ENCODE measurements at places on chromosomes 1 and 21.

GRCh38 chr1:22971611-22972405, 858 bp downstream of the LACTBL1 start:
- DNase-seq, result no peak

DNA sequence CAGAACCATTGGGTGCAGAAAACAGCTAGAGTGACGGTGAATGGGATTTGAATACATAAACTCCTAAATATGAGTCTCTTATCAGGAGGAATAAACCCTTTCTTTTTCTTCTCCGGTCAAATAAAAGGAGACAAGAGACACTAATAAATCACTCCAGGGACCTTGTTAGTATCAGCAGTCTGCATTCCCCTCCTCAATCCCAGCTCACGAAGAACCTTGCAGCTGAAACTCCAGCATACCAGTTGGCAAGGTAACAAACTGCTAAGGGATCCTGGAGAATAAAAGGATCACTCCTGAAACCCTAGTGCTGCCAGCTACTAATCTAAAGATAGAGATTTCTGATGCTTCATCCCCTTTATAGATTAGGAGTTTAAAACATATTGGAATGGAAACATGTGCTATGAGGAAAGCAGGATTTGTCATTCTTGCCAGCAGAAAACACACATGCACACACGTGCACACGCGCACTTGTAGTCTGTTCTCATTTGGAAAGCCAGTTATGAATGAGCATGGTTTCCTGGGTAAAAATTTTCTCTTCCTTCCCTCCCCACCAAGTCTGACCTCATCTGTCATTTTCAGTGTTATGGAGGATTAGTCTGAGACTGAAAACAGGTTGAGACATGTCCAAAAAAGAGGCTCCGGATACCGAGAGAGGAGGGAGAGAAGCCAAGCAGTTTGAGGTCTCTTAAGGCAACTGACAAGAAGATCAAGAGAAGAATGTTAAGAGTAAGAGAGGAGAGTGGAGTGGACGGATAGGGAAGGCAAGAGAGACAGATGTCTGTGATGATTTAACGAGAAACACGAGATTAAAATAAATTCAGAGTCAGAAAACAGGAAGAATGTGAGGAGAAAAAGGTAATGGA, 10.9 kb downstream of the IER5 start:
- no peak for DNase-seq

GRCh38 chr1:41342774-41343355, 18.4 kb upstream of the FOXO6 start:
- DNase-seq, result no peak

DNA sequence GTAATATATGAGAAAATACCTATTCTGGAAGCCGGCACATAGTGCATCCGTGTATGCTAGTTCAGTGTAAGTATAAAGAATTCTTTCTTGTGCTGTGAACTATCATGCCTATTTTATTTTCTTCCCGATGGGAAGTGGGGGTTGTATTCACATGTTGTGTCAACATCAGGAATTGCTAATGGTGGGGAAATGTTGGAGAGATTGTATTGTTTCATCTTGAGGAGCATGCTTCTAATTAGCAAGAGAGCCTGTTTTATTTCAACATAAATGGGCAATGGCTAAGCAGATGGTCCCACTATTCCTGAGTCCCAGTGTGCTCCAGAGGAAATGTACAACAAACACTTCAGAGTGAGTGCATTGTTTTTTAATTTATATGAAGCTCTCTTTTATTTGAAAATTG, 485.2 kb downstream of the PLPP3 start:
- no peak for DNase-seq

GRCh38 chr21:35376406-35377135, 327.5 kb upstream of the RUNX1 start:
- no peak for DNase-seq

Data from mucosa of descending colon (tissue), 3 donors.